T-helper 17 cell (primary cell): ENCODE measurements at places on chromosomes 13 and 19.

GRCh38 chr19:39969266-39969665, 1.7 kb upstream of the PSMC4 start:
- DNase-seq, result no peak

DNA sequence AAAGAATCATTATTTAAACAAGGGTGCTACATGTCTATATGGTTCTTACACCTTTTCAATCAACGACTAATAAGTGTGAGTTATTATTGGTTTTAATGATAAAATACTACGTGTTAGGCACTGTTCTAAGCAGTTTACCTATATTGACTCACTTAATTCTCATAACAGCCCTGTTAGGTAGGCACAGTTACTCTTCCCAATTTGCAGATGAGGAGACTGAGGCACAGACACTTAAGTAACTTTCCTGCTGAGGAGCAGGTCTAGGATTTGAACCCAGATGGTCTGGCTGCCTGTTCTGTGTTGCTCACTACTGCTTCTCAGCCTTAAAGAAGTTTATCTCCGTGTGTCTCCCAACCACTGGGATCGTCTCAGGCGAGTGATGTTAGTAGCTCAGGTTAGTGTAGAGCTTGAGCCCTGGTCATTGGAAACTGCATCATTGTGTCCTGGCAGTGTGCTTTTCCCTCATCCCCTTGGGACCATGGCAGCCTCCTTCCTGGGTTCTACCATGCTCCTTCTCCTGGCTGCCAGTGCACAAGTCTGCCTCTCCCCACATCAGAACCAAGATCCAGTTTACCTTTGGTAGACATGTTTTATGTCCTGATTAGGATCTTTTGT, 10.9 kb downstream of the UBAC2 start:
- no peak for DNase-seq

- DNase-seq, result no peak
These were observed 70.5 kb downstream of the GADD45B start for GRCh38 chr19:2546128-2547032.

GRCh38 chr19:30862876-30863275, 486.4 kb downstream of the TSHZ3 start:
- DNase-seq, result no peak

- no peak for DNase-seq
These were observed 18.5 kb upstream of the USE1 start for GRCh38 chr19:17196610-17197009.

DNA sequence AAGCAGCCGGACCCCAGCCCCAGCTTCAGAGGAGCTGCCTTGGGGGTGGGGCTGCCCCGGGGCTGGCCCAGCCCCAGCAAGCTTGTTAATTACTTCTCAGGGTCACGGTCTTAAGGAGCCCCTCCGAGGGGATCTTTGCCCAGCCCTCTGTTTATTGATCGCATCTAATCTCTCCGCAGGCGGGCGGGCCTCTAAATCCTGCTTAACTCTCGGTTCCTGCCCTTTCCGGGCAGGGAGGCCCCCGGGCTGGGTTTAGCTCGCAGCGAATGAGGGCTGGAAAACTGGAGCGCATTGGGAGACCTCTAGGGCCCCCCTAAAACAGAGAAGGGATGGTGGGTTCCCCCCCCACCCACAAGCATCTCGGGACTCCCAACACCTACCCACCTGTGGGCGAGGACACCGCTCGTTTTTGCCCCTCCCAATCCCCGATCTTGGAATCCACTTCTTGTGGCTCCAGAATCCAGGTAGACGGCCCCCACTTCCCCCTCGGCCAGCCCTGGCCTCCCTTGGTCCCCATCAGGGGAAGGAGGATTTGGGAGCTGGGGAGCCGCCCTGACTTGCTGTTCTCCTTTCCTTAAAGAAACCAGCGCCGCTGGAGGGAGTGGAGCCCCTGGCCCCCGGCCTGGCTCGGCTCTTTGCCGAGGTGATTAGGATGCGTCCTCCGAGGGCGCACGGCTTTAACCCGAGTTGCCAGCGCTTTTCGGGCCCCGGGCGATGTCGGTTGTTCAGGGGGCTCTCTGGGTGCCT, 59.5 kb upstream of the ADGRL1 start:
- DNase-seq, result no peak

DNA sequence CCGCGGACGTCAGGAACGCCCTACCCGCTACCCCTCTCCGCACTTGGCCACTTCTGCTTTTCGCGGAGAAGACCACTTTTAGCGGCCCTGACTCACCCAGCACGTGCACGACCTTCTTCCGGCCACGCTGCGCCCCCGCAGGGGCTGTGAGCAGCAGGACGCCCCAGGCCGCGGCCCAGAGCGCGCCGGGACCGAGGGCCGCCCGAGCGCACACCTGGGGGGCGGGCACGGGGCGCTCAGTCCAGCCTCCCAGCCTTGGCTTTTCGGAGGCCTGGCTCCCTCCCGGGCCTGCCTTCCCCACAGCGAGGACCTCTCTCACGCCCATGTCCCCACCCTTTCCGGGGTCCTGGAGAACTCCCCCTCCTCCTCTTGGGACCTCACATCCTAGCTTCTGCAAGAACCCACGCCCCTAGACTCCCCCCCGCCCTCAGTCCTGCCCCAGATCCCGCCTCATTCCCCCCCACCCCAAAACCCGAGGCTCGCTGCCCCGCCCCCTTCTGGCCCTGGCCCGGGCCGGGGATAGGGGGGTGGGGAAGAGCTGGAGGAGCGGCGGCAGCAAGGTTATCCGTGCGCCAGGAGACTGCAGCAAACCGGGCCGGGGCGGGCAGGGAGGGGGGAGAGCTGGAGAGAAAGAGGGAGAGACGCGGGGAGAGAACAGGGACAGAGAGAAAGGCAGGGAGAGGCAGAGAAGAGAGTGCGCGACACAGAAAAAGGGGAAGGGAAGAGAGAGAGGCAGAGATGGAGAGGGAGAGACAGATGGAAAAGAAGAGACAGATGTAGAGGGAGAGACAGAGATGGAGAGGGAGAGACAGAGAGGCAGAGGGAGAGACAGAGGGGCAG, 11.5 kb downstream of the TM6SF2 start:
- DNase-seq, result no peak

DNA sequence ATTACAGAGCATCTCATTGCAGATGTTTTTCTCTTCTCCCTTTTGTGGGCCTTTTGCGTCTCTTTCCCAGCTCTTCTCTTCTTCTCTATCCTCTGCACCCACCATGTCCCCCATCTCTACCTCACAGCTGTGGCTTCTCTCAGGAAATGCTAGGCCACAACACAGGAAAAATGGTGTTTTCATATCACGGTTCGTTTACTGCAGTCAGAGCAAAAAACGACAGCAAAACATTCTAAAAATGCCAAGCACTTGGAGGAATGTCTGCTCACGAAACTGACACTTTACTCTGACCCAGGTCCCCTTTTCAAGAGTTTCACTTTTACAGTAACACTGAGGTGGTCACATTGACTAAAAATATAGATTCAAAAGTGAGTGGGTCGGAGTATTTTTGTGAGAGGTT, 152.2 kb downstream of the DCT start:
- no peak for DNase-seq

GRCh38 chr19:41584931-41585330, 9.0 kb downstream of the CEACAM21 start:
- DNase-seq, result no peak

- DNase-seq, result no peak
These were observed 53.6 kb upstream of the ABCC4 start for GRCh38 chr13:95354680-95355487.

DNA sequence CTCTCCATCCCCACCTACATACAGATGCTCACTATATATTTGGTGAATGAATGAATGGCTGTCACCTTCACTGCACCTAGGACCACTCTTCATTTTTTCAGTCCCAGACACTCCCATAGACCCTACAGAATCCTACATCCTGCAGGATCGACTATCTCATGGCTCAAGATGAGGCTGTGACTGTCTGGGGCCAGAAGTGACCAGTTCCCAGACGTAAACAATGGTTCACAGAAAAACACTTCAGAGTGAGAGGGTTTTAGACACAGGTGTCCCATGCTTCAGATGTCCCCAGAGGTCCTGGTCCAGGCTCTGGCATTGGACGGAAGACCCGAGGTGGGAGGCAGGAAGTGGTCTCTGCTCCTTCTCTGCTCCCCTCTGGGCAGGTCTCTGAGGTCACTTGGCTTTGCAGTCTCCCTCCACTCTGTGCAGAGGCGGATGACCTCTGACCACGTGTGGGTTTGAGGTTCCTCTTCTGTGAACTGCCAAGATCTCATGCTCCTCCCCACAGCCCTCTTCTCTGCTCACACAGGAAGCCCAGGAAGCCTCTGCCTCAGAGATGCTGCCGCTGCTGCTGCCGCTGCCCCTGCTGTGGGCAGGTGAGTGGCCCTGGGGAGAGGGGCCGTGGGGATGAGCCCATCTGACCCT, 24.9 kb downstream of the SIGLEC7 start:
- DNase-seq, result no peak
